ENCODE measurements at places on chromosomes 11 and 22. TPM values are rescaled to one million over a fixed set of nuclear protein-coding genes. Genes with fewer than 3 reads are reported as not detected.

The ROBO4 gene
- total RNA-seq, result 3.1 TPM

The UPB1 gene
- 0.94 TPM for total RNA-seq

The SPTBN2 gene
- 182 TPM for total RNA-seq

The C11orf42 gene
- not detected for total RNA-seq

The FREY1 gene
- 4.4 TPM for total RNA-seq

The FGF3 gene
- total RNA-seq, result not detected

The ANGPTL5 gene
- total RNA-seq, result 0.31 TPM

The PANX2 gene
- 4.7 TPM for total RNA-seq

The SBF1 gene
- total RNA-seq, result 131 TPM

The PATE4 gene
- total RNA-seq, result not detected

The SCGB2A2 gene
- not detected for total RNA-seq

The MOGAT2 gene
- not detected for total RNA-seq

The POU2AF2 gene
- not detected for total RNA-seq

All from parietal lobe (tissue), 2 donors.